Esophagus muscularis mucosa (tissue), 4 donors: ENCODE measurements at places on chromosomes 5 and 9. TPM values are rescaled to one million over a fixed set of nuclear protein-coding genes. Genes with fewer than 3 reads are reported as not detected.

Gene PCDHA10
- 1.2 TPM for total RNA-seq

Gene SPATA24
- 6.0 TPM for total RNA-seq

Gene IRX1
- not detected for total RNA-seq

Gene AJM1
- total RNA-seq: 11.6 TPM

DNA sequence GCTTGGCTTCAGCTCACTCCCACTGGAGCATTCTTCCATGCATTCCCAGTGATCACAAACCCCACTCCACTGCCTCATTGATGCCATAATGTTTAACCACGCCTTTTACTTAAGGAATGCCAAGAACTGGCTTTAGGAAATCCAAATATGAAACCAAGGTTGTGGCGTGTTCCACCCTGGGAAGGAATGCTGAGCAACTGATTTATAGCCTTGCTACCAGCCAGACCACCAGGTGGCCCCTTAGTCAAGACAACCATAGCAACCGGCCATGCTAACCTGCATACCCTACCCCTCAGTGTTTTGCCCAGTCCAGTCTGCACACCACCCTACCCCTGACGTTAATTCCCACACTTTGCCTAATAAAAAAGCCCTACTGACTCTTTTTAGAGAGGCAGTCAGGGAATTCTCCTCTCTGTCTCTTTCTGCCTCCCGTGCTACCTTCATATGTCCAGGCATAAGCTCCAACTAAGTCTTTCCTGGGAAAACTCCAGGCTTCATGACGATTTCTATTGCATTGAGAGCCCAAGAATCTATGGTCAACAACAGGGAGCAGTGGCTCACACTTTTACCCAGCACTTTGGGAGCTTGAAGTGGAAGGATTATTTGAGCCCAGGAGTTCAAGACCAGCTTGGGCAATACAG is 27.0 kb upstream of the PRRC2B start:
- no peak for DNase-seq

- DNase-seq: no peak
Observed at GRCh38 chr9:124493794-124494479, 13.3 kb downstream of the NR5A1 start.

DNA sequence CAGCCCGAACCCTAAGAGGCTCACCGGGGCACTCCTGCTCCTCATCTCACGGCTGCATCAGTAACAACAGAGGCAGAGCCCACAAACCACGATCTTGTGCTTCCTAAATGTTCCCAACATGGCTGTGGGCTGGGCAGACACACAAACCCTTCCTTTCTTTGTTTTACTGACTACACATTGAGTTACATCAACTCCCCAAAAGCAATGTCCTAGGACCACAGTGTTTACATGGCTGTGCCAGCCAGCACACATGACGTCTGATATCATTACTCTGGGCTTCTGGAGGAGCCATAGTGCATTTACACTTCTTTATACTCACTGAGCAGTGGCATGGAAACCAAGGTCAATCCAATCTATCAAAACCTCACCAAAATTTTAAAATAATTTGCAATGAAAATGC is 101.4 kb downstream of the LHFPL2 start:
- DNase-seq: no peak

- DNase-seq: no peak
Observed at GRCh38 chr5:54580997-54581811, 63.6 kb downstream of the SNX18 start.

Gene GRXCR2
- total RNA-seq: not detected

Gene SLC6A19
- not detected for total RNA-seq

GRCh38 chr5:156879665-156880285 is 29.7 kb downstream of the PPP1R2B start:
- DNase-seq: no peak

Gene SPDL1
- total RNA-seq: 12.0 TPM

DNA sequence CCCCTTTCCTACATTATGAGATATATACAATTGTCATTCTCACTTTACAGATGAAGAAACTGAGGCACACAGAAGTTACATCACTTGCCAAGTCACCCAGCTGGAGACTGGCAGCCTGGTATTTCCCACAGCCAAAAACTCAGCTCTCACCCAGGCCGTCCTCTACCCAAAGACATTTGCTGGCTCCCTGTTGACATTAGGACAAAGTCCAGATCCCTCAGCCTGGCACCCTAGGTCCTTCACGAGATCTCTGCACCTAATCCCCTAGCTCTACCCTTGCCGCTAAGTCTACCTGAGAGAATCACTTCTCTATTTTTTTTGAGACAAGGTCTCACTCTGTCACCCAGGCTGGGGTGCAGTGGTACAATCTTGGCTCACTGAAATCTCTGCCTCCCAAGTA is 26.8 kb upstream of the LHX2 start:
- DNase-seq: no peak

Gene PCDH1
- total RNA-seq: 38.4 TPM

Gene DOK3
- 15.2 TPM for total RNA-seq

DNA sequence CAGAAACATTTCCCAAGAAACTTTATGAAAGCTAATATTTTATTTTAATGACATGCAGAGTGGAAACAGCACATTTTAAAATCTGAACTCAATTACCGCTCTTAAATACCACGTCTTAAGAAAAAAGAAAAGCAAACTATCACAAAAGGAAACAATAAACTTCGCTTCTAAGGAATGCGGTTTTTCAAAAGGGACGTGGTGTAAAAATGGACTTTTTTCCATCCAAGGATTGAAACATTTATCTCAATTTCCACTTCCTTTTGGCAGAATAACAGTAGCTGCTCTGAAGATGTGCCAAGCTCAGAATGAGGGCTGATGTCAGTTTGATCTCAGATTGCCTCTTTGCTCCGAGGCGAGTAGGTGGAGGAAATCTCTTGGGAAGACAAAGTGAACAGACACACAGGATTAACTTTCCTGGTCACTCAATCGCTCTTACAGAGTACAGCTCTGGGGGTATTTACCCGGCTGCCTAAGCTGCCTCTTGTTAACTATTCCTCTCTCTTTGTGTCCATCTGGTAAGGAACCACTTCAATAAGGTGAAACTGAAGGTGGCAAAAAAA is 158.5 kb downstream of the TRPM6 start:
- DNase-seq: no peak

DNA sequence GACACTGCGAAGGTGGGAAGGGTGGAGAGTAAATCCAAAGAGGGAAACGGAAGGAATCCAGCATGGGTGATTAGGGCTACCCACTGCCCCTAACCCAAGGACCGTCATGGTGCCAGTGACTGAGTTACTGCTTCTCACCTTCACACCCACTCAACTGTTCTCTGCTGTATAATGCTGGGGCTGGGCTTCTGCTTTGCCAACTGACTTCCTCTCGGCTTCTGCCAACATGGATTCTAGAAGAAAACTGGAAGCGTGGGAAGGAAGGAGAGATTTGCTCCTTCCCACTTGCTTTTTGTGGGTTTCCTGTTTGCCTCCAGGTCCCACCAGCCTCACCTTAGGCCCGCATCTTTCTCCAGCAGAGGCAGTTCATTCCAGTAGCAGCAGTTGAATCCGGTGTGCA is 153.5 kb upstream of the RAI14 start:
- DNase-seq: no peak

- DNase-seq: no peak
Observed at GRCh38 chr9:107841076-107841475, 351.5 kb upstream of the KLF4 start.

DNA sequence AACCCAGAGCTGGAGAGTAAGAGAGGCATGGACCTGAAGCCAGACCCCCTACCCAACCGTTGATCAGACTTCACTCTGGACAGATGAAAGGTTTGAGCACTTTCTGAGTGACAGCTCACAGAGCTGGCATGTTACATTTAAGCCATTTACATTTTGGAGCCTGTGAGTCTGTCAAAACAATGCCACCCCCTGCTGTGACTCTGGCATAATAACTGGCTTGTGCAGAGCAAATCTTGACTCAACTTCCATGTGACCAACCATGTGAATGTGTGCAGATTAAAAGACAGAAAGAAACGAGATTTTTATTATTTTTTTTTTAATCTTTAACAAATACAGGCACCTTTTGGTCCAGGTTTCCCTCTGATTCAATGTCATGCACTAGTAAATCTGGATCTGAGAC is 48.5 kb downstream of the MFAP3 start:
- DNase-seq: no peak

DNA sequence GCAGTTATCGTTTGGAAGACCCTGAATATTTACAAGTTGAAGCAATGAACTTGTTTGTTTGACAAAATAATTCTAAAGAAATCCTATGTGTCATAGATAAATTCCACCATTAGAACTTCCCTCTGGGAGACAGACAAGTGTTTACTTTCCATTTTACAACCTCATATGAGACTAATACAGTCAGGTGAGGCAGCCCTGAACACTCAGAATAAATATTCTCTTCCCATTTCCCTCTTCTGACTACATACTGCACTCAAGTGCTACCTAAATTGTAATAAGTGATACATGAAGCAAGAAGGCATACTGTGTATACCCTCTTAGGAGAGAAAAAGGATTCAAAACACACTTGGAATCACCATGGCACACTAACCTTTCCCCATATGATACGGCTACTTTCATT is 6.8 kb downstream of the RASEF start:
- no peak for DNase-seq

- DNase-seq: no peak
Observed at GRCh38 chr9:80085668-80086067, 513.9 kb downstream of the TLE4 start.

Gene ROPN1L
- total RNA-seq: 1.7 TPM

DNA sequence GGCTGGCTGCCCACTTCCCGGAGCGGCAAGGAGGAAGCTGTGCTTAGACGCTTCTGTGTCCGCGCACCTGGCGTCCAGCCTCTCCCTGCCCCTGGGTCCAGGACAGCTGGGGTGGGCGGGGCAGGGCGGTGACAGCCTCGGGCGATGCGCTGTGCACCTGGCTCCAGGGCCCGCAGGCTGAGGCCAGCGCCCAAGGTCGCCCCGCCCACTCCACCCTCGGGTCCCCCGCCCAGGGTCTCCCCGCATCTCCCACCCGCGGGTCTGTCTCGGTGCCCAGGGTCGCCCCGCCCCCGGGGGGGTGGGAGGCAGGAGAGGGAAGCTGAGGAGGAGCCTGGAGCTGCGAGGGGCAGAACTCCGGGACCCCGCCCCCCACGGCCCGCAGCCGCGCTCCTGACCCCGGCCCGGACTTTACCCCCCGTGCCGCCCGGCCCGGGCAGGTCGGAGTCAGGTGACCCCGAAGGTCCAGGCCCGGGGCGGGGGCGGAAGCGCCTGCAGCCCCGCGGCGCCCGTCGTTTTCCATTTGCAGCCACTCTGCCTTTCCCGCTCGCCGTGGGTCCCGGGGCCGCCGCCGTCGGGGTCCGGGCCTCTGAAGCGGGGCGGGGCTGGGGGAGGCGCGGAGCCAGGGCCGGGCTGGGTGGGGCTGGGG is at the start of gene ENTPD8:
Gene ENTPD8, minus strand, starts transcription at position 69 of the 646 bp plus-strand sequence. CDS start 3,072 bp downstream, outside the sequence.
- no peak for DNase-seq

Gene MEF2C
- total RNA-seq: 25.7 TPM

DNA sequence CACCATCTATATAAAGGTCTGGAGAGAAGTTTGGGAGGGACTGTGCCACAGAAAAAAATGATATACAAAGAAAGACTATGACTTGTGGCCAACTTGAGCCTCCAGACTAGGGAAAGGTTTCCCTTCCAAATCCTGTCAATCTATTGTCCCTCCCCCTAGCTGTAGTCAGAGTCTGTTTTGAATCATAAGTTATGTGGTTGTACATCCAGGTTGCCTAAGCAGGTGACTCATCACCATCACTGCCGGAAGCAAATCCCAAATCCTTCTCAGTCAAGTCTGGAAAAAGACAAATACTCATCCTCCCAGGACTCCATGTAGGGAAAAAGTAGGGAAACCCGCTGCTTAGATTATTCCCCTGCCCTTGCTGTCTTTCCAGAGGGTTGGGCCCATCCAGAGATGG is 235.7 kb downstream of the CDK5RAP2 start:
- DNase-seq: no peak

DNA sequence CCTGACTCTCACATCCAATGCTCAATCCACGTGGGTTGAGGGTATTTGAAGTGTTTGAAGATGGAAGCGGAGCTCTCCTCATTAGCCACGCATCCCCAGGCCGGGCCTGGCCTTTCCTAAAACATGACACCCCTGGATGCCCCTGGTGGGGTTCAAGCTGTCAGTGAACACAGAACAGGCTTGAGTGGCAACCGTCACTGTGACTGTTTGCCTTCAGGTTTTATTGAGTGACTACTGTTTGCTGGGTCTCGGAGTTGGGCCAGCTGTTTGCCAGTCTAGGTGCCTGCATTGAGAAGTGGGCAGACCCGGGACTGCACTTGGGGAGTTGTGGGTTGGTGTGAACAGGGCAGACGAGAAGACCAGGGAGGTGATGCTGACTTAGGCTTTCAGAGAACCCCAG is 7.8 kb upstream of the OLFM1 start:
- no peak for DNase-seq

Gene SLC36A2
- not detected for total RNA-seq

- no peak for DNase-seq
Observed at GRCh38 chr9:132651259-132651658, 18.5 kb downstream of the DDX31 start.

DNA sequence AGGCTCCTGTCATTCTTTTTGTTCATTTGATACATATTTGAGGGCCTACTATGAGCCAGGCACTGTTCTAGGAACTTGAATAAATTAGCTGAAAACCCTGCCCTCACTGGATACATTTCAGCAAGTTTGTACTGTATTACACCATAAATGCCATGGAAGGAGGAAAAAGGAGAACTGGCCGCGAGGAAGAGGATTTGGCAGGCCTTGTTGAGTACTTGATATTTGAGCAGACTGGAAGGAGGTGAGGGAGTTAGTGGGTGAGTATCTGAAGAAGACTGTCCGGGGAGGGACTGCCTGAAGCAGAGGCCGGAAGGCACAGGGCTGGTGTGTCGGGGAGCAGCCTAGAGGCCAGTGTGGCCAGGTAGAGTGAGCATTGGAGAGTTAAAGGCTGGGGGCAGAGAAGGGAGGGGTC is 4.5 kb downstream of the SNX30 start:
- DNase-seq: no peak

DNA sequence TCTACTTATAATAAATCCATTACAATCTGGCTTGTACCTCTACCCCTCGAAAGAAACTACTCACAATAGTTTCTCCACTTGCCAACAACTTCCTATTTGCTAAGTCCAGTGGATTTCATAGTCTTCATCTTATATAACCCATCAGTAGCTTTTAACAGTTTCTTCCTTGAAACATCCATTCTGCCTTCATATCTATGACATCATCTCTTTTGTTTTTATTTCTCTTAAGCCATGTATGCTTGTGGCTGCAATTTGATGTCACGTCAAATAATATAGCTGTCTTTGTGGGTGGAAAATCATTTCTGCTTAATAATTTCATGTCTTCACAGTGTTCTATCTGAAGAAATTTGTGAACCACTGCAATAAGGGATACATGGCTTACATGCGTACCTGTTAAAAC is 77.5 kb upstream of the GRHPR start:
- no peak for DNase-seq

DNA sequence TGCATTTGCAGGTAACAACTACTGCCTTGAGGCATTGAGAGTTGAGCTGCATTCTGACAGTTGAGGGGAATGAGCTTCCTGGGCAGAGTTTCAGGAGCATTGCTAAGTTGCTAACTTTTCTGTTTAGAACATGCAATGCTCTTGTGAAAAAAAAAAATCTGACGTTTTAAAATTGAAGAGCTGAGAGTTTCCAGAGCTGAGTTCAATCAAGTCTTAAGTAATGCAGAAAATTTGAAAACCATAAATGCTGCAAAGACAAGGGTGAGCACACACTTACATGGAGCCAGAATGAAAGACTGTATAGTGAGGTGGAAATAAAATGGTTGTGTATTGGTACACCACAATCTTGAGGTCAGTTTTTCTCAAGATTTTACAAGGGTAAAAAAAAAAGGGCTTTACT is 166.0 kb downstream of the GABRB2 start:
- DNase-seq: no peak

GRCh38 chr5:138371454-138371853 is 19.0 kb downstream of the KDM3B start:
- no peak for DNase-seq

Gene PCDHGB1
- total RNA-seq: 2.7 TPM

- DNase-seq: no peak
Observed at GRCh38 chr9:98874721-98875255, 67.3 kb downstream of the GALNT12 start.
